ENCODE measurements at places on chromosomes 11 and 22.

DNA sequence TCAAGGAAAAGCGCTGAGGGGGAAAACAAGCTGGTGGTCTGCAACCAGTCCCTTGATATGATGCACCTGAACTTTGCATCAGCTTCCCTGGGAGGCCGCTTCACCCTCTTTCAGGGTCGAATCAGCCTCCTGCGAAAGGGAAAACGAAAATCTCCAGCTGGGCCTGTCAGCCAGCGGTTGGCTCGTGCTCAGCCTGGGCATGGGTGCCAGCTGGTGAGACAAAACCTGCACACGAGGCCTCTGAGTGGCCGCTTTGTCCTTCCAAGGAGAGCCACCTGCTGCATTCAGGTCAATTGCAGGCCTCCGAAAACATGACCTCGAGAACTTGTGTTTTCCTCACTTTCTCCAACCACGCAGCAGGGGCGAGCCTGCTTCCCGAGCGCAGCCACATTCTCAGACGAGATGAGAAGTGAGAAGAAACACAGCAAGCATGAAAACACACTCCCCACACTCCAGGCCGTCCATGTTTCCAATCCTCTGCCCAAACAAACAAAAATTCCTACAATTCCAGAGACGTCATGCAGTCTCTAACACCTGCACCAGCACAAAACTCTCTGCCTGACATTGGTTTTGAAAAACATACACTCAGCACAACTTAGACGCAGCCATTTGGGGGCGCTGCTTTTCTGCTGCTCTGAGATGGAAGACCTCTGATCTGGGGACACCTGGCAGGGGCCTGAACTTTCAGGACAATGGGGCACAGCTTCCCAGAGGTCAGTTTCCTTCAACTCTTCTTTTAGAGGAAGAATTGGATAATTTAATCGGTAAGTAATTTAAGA, 77.1 kb downstream of the DHCR7 start:
- DNase-seq, result no peak

GRCh38 chr22:49515475-49515874, 312.2 kb downstream of the BRD1 start:
- no peak for DNase-seq

DNA sequence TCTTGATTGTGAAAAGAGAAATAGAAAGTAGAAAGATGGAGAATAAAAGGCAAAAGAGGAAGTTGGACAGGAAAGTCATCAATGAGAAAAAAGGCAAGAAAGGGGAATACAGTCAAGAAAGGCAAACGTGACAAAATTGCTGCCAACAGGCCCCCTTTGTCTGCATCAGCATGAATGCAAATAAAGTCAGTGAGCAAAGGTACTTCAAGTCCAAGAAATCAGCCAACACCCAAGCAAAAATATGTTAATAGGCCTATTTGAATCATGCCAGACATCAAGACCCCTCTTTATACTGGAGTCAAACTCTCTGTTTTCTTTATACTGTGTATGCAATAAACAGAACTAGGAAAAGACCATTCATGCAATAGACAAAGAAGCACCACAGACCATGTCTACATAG, 34.3 kb downstream of the GUCY1A2 start:
- DNase-seq, result no peak

GRCh38 chr22:35548722-35549112, 8.1 kb downstream of the RASD2 start:
- no peak for DNase-seq

- no peak for DNase-seq
These were observed 20.8 kb downstream of the POU2AF1 start for GRCh38 chr11:111358038-111359001.

DNA sequence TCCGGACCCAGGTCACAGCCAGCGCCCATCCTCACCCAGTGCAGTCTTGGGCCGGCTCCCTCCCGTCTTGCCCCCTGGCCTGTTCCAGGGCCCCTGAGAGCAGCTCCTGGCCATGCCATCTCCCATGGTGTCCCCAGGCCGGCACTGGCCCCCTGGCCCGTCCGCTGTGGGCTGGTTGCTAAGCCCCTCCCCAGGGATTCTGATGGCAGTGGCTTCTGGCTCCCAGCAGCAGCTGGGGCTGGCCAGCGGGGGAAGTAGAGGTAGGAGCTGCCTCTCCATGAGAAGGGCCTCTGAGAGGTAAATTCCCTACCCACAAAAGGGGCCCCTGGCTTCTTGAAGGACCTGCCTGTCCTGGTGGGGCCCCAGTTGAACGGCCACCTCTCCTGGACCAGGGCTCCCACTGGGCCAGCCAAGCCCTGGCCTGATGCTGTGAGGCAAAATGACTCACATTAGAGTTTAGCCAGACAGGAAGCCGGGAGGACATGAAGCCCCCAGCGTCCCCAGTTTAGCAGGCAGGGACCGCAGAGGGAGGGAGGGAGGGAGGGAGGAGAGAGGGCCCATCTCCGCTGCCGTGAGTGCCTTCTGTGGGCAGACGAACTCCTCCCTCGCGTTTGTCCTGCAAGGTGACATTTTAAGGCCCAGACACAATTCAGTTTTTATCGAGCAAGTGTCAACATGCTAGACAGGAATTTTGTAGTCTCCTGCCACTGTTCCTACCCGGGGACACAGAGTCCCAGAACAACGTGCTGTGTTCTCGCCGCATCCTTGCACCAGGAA, 32.9 kb upstream of the GAL start:
- no peak for DNase-seq

DNA sequence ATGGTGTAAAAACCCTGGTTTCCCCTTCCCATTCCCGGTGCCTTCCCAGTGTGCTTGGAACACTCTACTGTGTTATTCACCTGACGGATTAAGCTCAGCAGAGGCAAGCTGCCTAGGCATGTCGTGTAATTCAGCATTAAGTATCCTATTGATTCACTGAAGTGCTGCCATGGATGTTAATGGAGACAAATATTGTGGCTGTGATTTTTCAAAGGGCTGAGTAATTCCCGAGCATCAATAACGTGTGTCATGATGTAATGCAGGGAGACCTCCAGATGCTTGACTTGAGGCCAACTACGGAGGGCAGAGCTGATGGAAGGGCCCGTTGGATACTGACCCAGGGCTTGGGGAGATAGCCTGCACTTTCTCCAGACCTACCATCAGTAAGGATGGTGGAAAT, 269.0 kb downstream of the ST3GAL4 start:
- no peak for DNase-seq

DNA sequence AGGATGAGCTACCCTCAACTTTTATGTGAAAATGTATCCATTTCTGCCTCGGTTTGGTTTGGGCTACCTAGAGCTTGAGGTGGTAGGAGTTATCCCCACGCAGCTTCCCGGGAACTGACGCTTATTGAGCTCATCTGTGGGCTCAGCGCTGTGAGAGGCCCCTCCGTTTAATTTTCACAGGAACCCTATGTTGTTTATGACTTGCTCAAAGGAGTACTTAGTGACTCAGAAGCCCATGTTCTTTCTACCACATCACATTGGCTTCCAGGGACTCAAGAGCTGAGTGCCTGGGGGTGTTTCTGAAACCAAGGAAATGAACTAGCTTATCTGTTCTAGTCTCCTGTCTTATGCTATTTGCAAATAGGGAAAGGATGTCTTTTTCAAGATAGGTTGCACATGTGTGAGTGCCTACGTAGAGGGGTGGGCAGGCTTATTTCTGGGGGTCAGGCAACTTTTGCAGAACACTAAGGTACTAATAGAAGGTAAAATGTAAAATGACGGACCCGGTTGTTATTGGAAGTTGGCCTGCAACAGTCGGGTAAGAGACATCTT, 40.5 kb downstream of the MICAL2 start:
- DNase-seq, result no peak

DNA sequence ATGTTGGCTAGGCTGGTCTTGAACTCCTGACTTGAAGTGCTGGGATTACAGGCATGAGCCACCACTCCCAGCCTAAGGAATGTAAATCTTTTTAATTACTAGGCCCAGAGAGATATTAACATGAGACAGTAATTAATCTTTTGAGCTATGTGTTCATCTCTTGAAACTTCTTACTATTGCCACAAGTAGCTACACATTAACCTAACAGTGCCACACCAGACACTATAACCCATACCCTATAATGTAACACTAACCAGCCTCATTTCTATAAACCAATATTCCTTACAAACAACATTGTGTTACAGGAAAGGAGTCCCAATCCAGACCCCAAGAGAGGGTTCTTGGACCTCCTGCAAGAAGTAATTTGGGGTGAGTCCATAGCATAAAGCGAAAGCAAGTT, 8.0 kb upstream of the COX8A start:
- no peak for DNase-seq

GRCh38 chr11:35165423-35166368, 26.7 kb downstream of the CD44 start:
- peak; percentile 65 for DNase-seq

- DNase-seq, result no peak
These were observed 860 bp downstream of the TMEM184B start for GRCh38 chr22:38271927-38272372.

GRCh38 chr22:39545386-39546365, 13.1 kb upstream of the RPS19BP1 start:
- DNase-seq, result no peak

DNA sequence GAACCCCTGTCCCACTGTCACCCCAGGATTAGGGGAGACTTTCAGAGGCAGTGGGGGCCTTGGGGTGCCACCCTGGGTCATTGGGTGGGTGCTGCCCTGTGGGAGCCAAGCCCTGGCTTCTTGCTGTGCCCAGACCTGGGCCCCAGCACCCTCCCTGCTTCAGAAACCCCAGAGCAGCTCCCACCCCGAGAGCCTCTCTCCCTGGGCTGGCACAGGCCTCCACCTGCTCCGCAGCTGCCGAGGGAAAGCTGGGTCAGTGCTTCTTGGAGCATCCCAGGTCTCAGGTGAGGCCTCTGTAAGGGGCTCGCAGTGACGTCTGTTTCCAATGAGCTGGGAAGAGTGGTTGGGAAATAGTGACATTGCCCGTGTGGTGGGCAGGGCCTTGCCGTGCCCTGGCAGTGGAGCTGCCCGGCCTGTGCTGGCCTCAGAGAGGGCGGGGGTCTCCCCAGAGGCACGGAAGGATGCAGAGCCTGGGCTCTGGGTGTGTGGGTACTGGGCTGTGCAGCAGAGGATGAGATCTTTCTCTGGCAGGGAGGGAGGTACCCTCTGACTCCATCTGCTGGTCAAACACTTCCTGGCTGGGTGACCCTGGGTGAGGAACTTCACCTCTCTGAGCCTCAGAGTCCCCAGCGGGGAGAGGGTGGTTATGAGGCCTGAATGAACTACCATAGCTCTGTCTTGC, 23.0 kb downstream of the C22orf23 start:
- no peak for DNase-seq

DNA sequence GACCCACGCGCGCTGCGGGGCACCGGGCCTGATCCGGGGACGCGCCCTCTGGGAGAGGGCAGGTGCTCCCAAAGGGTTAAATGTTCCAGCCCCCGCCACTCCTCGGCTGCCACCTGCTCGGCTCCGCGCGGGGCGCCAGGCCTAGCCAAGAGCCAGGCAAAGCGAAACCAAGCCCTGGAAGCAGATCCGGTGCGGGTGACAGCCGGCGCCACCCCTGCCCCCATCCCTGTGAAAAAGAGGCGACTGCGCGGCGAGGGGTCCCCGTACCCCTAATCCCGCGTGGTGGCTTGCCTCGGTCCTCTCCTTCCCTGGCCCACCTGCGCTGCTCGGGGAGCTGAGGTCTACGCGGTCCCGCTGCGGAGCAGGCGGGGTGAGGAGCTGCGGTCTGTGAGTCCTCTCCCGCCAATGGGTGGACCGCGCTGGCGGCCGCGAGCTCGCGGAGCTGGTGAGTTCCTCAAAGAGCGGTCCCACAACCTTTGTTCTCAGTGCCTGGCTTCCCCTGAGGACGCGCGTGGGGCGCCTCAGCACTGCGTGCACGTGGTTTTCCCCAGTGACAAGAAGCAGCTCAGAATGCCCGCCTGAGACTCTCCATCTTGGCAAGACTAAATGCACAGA, at the start of gene ME3:
ME3 (minus strand) TSS at position 610 of the 615 bp plus-strand sequence.
- no peak for DNase-seq

DNA sequence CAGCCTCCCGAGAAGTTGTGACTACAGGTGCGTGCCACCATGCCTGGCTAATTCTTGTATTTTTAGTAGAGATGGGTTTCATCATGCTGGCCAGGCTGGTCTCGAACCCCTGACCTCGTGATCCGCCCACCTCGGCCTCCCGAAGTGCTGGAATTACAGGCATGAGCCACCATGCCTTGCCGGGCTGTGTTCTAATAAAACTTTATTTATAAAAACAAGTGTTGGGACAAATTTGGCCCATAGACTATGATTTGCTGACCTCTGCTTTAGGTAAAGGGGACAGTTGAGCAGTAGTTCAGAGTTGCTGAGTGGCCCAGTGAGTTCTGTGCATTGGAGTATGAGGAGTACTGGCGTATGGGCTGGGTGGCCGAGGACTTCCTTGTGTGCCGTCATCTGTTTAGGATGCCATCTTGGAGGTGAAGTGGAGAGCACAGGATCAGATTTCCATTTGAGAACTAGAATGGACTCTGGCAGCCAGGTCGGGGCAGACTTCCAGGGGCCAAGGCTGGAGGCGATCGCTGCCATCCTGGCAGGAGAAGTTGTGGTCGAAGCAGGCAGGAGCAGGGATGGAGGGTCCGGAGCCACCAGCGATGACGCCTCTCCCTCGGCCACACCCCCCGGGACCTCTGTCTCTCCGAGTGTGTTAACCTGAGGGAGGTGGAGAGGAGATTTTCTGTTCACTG, 43.8 kb downstream of the FBLN1 start:
- no peak for DNase-seq

DNA sequence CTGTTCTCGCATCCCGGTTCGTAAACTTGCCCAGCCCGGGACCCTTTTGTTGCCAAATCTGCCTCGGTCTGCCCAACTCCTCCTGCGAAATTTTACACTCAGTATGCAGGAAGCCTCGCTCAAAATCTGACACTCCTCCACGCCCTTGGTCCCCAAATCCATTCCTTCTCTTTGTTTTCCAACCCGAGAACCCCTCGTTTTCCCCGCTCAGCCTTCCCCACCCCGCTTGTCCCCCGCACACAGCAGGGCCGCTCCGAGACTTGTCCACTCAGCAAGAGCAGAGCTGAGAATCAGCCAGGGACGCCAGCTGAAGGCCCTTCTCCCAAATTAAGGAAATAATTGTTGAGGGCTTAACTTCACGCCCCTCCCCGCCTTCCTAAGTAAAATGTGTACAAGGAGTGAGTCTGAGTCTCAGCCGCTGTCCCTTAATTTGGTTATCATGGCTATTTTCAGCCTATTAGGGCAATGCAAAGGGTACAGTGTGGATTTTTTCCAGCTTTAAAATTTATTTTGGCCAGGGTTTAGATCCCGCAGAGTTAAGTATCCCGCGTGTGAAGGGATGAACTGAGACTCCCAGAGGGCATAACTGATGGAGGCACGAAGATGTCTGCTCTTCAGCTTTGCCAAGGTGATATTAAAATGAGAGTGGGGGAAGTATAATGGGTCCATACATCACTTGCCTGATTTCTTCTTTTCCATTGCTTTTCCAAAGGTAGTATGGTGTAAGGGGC, 581 bp upstream of the FBXO3 start:
- DNase-seq, result no peak

DNA sequence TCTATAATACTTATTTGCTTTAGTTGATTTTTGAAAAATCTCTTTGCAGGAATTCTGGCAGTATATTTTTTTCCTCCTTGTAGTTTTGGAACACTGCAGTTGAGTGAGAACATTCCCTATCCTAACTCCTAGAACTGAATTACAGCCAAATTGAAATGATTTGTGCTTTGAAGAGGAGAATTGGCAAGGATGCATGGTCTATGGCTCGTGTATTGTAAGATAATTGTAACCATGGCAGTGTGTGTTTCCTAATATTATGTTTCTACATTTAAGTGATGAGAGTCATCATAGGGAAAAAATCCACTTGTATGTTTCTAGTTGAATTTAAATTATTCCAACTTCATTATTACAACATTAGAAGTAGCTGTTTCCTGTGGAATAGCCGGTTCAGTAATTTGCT, 80.9 kb upstream of the MYO18B start:
- DNase-seq, result no peak
